Omental fat pad (tissue), 4 donors: ENCODE measurements at places on chromosomes 4 and X.

DNA sequence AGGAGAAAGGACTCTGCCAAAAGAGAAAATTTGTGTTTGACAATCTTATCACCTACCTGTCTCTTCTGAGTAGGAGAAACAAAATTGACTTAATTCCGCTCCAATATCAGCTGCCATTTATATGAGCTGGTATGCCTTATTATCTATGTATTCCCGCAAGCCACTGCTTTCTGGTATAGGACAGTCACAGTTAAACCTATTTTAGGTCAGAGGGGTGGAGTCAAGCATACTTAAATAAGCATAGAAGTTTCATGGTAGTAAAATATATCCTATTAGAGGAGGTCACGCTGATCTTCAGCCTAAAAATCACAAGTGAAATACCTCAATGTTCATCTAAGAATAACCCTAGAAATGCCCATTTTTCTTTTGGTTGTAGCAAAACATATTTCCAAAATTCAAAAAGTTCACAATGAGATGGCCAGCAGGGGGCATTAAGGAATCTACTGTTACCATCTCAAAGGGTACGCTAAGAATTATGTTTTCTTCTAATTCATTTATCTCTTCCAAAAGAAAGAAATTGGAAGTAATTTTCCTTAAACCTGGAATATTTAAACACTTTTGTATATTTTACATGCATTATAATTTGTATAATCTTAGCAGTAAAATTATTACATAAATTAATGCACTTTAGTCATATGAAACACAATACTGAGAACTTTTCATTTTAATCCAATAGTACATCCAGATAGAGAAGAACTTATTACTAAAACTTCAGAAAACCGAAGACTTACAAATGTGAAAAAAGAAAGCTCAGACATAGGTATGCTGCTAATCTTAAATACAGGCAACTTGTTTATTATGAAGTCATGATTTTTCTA is 10.5 kb downstream of the PPAT start:
- DNase-seq, result no peak

- DNase-seq, result no peak
Measured at GRCh38 chrX:40462795-40463194, 118.0 kb upstream of the ATP6AP2 start.

GRCh38 chr4:2634014-2634413 is 97.6 kb downstream of the FAM193A start:
- DNase-seq, result no peak

- no peak for DNase-seq
Measured at GRCh38 chrX:77453190-77453589, 6.0 kb downstream of the FGF16 start.

- DNase-seq, result no peak
Measured at GRCh38 chrX:68808686-68809357, 20.0 kb upstream of the EFNB1 start.

DNA sequence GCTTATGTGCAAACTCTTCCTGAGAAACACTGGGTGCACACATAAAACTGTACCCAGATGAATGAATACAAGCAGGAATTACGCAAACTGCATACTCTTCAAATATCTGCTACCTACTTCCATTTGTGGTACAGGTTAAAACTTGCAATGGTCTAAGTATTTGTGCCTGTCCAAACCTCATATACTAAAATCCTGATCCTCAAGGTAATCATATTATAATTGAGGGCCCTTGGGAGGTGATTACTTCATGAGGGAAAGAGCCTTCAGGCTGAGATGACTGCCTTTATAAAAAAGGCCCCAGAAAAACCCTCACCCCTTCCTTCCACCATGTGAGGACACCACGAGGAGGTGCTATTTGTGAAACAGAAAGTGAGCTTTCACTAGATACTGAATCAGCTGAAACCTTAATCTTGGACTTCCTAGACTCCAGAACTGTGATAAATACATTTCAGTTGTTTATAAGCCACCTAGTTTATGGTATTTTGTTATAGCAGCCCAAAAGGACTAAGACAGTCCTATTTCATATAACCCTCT is 1977.2 kb downstream of the PCDH7 start:
- no peak for DNase-seq

DNA sequence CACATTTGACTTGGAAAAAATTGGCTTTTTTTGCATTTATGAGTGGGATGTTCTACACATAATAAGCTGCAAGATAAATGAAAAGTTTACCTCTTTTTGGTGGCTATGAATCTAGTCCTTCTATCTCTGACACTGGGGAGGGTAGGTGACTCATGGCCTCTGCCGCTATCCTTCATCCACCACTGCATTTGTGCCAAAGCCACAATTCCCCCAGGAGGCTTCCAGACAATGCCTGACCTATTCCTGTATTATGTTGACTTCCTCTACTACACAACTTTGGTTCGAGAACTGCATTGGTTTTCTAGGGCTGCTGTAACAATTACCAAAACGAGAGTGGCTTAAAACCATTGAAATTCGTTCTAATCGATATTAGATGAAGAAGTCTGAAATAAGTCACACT is 245.6 kb downstream of the TRAM1L1 start:
- no peak for DNase-seq

DNA sequence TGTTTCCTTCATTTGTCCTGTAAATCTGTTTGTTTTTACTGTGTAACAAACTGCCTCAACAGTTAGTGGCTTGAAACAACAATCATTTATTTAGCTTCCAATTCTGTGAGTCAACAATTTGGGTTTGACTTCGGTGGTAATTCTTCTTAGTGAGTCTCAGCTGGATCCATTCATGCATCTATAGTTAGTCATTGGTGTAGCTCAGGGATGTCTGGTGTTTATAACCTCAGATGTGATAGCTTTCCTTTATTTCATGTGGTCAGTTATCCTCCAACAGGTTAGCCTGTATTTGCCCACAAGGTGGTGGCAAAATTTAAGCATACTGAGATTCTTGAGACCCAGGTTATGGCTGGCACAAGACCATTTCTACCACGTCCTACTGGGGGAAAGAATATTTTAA is 1267.2 kb downstream of the RAPGEF2 start:
- DNase-seq, result no peak

DNA sequence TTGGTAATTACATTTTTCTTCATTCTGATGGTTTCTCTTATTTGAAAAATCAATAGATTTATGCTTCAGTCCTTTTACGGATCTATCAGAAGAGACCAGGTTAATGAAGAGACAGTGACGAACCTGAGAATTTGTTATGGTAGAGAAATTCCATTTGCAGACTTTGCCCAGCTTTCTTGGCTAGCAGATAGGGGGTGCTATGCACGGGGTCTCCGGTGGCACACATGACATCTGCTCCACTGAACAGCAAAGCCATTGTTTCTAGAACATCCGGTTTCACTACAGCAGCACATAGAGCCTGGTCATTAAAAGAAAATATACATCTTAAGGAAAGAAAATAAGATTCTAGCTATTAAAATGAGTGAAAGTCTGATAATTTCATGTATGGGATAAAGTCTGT is 85.1 kb downstream of the ARAP2 start:
- DNase-seq, result no peak
